ENCODE measurements at places on chromosomes 4 and X.

GRCh38 chr4:158770671-158771070, 1.8 kb downstream of the FNIP2 start:
- DNase-seq, result no peak

GRCh38 chrX:137354851-137355250, 211.1 kb upstream of the ZIC3 start:
- DNase-seq, result no peak

- DNase-seq, result no peak
Measured at GRCh38 chr4:94827481-94828110, 69.8 kb downstream of the BMPR1B start.

DNA sequence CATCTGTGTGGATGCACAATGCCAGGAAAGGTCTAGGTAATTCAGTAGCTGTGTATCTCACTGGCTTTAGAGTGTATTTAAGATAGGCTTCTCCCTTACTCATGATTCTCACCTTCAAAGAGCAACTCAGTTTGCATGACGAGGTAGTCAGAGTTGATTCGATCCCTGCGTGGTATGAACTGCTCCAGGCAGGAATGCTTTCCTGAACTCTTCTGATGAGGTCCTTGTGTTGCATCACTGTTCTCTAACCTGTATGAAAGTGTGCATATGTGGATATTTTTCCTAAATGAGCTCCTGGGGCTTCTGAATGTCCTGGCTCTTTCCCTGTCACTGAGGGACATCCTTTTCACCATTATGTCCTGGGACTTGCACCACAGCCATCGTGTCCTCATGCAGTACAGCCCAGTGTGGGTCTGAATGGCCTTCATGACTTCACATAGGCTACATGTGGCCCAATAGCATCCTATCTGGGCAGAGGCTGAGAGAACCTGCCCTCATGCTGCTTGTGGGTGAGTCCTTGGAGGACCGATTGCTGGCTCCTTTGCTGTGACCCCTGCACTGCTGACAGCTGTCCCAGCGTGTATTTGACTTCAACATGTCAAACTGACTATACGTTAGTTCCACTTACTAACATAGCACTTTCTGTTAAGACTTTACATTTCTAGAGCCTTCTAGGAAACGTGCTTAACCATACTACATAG, 65.3 kb upstream of the WDR1 start:
- DNase-seq, result no peak

GRCh38 chr4:43425206-43425605, 532.7 kb downstream of the GRXCR1 start:
- DNase-seq, result no peak

- DNase-seq, result no peak
Measured at GRCh38 chr4:83305187-83305586, 20.6 kb upstream of the COQ2 start.

DNA sequence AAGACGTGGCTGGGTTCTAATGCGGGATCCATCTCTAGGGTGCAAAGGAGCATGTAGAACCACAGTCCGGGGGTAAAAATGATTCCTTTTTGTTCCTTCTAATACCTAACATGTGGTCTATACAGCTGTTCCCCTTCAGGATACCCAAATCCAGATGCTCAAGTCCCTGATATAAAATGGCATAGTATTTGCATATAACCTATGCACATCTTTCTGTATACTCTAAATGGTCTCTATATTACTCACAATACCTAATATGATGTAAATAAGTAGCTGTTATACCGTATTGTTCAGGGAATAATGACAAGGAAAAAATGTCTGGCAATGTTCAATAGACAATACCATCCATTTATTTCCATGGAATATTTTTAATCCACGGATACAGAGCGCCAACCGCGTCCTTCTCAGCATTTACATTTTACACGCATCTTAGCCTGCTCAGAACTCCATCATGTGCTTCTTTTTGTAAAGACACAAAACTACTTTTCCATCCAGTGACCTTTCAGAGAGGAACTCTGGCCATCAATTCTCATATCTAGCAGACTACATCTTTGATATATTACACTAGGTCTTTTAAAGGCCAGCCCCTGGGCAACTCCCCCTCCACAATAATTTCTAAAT, 31.9 kb downstream of the ACSL1 start:
- DNase-seq, result no peak

- DNase-seq, result no peak
Measured at GRCh38 chrX:101176439-101176838, 43.1 kb upstream of the DRP2 start.

DNA sequence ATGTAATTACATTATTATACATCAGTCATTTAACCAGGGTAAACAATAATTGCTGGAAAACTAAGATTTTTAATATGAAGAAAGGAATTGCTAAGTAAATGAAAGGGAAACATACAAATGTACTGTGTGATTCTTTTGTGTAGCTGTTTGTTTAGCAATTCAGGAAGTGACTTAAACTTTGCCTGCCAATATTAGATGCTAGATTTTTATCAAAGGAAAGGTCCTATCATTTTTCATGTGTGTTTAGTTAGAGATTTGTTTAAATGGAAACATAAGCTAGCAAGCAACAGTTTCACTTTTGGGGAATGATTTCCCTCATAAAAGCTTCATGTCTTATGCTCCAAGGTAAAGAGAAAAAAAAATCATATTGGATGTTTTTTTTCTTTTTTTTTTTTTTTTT, 95.1 kb upstream of the LIMCH1 start:
- no peak for DNase-seq

DNA sequence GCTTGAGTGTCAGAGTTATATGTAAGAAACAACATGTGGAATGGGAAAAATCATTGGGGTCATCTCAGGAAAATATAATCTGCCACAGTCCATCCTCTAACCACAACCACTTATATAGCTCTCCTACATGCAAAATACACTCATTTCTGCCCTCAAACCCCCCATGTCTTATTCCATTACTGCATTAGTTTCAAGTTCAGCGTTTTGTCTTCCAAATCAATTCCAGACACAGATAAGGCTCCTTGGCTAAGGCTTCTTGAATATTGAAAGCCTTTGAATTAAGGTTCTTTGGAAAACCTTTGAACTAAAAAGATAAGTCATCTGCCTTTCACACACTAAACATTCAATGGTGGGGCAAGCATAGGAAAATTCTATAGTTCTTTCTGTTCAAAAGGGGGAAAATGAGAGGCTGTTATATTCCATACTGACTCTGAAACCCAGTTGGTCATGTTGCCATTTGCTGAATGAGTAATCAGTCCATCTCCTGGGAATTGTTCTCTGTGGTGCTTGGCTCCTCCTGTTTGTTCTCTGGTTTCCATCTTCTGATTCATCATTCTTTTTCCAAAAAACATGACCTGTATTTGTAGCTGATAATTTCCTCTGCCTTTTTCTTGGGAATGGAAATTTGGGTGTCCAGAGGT, 218.7 kb downstream of the BMPR1B start:
- DNase-seq, result no peak

- no peak for DNase-seq
Measured at GRCh38 chr4:15653864-15654592, 1.1 kb downstream of the FBXL5 start.

DNA sequence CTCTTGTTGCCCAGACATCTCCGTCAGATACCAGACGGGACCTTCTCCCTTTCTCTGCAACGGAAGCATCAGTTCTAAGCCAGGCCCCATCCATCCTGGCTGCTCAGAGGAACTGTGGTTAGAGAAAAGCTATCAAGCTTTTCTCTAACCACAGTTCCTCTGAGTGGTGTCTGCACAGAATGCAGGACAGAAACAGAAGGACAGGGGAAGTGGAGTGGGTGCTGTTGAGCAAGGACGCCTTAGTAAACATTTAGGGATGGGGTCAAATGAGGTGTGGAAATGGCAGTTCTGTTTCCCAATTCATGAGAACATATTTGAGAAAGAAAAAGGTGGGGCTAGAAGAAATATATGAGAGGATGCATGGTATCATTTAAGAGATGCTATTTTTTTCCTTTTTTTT, 283.8 kb downstream of the CRLF2 start:
- DNase-seq, result no peak

DNA sequence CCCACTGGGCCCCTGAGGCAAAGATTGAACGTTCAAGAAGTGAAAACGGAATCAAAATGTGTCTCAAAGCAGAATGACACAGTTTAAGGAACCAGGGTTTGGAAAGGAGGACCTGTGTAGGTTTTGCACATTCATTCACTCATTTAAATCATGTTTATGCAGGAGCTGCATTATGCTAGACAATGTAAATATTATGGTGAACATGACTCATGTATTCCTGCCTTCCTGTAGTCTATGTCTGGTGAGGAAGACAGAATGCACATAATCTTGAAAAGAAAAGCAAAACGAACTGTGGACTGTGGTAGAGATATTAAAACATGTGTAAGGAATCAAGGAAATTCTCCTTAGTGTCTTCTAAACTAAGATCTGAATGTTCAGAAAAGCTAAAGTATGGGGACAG, 311.8 kb upstream of the SMIM31 start:
- no peak for DNase-seq

- DNase-seq, result no peak
Measured at GRCh38 chrX:97672138-97672537, 788.4 kb downstream of the RPA4 start.

GRCh38 chrX:131271274-131271673, 17.8 kb downstream of the IGSF1 start:
- no peak for DNase-seq
